ENCODE measurements at places on chromosomes 16 and 17.
A peak's percentile ranks its signal among the peaks of the same experiment; 100 is the strongest.

GRCh38 chr16:26531290-26531730 is 535.4 kb upstream of the C16orf82 start:
- DNase-seq, result no peak

DNA sequence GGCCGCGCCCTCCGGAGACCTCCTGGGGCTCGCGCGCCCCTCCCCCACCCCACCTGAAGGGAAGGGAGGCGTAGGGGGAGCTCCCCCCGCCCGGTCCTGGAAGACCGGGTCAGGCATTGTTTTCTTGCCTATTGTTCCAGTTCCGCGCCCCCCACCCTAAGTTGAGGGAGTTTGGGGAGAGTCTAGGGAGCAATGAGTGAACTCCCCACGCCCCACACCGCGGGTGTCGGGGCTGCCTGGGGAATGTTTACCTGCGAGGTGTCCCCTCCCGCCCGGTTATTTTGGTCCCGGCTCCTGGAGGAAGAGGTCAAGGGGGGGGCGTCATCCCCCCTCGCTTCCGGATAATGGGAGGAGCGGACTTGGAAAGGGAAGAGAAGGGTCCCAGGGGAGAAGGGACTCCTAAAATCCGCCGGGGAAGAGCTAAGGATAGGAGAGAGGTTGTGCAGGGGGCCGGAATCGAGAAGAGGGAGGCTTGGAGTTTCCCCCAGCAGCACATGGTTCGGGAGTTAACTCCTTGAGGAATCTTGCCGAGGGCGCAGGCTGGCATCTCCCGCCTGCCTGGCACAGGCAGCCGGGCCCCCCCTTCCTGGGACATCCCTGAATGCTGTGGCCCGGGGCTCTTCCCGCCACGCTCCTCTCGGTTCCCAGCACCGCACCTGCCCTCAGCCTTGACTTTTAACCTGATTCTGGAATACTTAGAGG is 881 bp downstream of the MLLT6 start:
- peak; percentile 80 for DNase-seq

GRCh38 chr17:27206447-27206846 is 87.5 kb upstream of the WSB1 start:
- DNase-seq, result no peak

DNA sequence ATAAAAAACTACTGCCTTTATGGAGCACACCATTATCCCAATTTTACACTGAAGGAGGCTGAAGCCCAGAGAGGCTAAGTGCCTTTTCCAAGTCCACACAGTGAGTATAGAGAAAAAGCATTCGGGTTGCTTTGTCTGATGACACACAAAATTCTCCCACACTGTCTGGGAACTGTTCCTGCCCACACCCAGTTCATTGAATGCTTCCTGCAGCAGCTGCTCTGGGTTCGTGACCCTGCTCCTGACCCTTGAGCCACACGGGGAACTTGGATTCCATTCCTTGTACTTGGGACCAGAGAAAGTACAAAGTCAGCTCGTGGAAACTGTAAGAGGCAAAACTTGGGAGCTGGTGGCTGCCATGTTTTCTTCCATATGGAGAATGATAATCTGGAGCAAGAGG is 57.9 kb downstream of the AKAP1 start:
- DNase-seq, result no peak

GRCh38 chr16:75580-76501 is 2.2 kb upstream of the MPG start:
- peak; percentile 80 for DNase-seq

GRCh38 chr17:48610282-48611211 is at the start of gene HOXB7:
TSS of gene HOXB7 (minus strand) at chr17:48611017. CDS start at chr17:48610918, 99 bp downstream.
- DNase-seq, result peak; percentile 87

DNA sequence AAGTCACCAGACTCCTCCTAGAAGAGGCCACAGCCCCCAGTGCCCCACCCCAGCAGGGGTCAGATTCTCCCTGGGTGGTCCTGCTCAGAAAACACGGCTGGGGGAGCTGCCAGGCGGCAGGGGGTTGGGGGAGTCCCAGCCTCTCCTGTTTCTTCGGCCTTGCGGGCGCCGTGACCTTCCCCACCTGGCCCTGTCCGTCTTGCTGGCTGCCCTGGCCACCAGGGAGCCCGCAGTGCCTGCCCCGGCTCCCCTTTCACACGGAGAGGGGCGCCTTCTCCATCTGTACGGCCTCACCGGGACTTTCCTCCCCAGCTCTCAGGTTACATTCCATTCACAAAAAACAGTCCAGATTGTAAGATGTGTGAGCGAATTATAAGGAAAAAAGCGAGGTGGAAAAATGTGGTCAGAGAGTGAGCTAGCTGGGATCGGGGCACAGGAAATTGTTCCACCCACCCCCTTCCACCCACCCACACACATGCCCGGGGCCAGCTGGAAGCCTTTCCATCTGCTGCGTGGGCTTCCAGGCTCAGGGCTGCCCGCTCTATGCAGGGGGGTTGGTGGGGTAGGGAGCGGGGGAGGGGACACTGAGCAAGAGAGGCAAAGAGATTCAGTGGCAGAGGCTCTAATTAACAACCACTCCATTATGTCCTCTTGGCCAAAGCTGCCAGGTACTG is 14.6 kb upstream of the CIBAR2 start:
- DNase-seq, result peak; percentile 87

DNA sequence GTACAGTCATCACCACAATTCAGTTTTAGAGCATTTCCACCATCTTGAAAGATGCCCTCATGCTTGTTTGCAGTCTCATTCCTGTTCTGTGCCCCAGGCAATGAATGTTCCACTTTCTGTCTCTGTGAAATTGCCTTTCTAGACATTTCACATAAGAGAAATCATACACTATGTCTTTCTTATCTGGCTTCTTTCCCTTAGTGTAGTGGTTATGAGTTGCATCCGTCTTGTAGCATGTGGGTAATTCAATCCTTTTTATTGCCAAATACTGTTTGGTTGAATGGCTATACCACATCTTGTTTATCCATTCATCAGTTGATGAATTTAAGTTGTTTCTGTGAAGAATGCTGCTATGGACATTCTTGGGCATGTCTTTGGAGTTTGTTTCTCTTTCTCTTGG is 132.5 kb upstream of the PLCG2 start:
- no peak for DNase-seq

DNA sequence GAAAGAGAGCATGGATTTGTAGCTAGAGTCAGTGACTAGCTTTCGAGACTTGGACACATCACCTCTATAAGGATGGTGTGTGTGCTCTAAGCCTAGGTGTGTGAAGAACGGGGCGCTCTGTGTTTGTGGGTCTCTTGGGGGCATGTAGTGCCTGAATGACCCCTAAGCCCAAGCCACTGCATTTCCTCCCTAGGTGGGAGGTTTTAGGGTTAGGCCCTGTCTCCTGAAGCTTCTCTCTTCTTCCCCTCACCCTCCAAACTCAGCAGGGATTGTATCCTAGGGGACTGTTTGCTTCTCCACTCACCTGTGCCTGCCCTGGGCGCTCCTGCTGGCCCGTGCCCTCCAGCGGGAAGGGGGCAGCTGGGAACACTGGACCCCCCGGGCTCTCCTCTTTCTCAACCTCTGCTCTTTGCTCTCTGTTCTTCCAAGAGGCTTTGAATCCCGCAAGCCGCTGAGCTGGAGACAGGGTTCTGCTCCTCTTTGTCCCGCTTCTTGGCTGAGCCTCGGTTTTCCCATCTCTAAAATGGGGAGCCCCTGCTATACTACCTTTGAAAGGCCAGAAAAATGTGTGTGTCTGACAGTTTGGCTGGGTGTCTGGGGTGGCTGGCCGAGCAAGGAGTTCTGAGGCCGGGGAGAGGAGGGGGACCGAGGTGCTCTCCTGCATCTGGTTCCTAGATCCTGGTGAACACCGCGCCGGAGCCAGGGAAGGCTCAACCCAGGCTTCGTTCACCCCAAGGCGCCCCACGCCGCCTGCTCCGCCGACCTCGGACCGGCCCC is 810 bp downstream of the CYGB start:
- DNase-seq, result no peak

DNA sequence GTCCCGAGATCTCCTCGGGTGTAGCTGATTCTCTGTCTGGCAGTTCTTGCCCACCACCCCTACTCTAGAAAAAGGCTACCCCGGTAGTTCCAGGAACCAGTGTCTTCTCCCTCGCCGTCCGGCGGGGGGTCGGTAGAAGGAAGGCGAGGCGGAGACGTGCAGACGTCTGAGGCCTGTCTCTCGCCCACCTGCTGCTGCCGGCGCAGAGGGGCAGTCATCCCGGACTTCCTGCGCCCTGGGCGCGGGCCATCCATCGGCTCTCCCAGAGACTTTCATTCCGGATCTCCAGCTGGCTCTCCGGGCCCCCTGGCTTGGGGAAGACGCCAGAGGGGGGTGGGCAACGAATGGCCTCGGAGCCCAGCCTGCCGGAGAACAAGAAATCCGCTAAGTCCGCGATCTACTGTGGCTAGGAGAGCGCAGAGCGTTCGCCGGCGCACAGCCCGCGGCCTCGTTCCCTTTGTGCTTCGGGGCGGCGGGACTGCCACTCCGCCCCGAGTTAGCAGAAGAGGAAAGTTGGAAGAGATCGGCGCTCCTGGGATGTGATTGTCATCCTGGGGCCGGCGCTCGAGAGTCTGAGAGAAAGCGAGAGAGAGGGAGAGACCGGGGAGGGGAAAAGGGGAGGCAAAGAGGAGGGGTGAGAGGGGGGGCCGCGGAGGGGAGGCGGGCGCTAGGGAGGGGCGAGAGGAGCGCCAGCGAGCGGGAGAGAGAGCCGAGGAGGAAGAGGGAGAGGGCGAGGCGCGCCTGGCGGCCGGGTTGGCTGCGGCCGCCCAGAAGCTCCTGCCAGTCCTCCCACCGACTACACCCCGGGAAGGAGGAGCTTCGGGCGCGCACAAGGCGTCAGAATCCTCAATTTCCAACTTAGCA is at the start of gene IRX5:
IRX5 (plus strand) TSS at position 861 of the 864 bp plus-strand sequence. CDS start 334 bp downstream, outside the sequence.
- no peak for DNase-seq

GRCh38 chr16:89505204-89506112 is 2.7 kb upstream of the SPG7 start:
- peak; percentile 62 for DNase-seq

DNA sequence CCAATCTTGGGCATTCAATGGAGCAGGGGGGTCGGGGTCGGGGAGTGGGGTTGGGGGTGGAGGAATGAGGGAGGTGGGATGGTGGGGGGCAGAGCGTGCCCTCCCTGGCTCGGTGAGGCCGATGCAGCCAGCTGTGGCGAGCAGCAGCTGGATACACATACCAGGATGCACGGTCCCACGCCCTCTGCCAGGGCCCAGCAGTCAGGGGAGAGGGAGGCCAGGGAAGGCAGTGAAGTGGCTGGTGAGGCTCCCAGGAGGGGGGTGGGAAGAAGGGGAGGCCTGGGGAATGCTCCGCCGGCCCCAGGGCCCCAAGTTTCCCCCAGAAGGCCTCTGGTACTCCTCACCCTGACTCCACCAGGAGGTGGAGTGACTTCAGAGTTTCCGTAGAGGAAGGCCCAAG is 77.6 kb upstream of the LHX1 start:
- no peak for DNase-seq

DNA sequence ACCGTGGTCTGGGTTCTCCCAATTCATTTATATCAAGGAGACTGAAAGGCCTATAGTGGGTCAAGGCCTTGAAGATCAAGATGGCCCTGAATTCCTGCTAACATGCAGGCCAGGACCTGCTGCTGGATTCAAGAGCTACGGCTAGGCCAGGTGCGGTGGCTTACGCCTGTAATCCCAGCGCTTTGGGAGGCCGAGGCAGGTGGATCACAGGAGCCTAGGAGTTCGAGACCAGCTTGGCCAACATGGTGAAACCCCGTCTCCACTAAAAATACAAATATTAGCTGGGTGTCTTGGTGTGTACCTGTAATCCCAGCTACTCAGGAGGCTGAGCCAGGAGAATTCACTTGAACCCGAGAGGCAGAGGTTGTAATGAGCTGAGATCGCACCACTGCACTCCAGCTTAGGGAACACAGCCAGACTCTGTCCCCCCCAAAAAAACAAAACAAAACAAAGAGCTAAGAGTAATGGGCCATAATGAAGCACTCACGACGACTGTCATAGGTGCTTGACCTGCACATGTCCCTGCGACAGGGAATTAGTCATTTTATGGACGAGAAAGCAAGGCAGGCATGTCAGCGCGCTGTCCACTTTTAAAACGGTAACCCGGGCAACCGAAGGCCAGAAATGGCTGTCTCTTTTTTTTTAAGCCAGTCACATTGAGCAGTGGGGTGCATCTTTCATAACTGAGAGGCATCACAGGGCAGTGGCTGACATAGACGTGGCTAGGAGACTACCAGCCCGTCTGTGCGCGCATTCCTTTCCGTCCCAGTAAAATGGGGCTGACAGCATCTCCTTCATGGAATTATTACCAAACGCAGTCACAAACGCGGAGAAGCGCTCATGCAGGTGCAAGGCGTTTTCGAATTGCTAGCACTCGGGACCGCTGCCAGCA is 1.0 kb upstream of the FBRS start:
- DNase-seq, result no peak

GRCh38 chr17:64095144-64095882 is 34.6 kb downstream of the ERN1 start:
- DNase-seq, result no peak

All from HTR-8/SVneo (cell line).